ENCODE measurements at places on chromosomes 5 and 9.

- DNase-seq: no peak
Measured at GRCh38 chr9:129930743-129931142, 95.5 kb downstream of the USP20 start.

- no peak for DNase-seq
Measured at GRCh38 chr9:22210936-22211335, 201.8 kb upstream of the CDKN2B start.

- no peak for DNase-seq
Measured at GRCh38 chr5:61640179-61641021, 308.3 kb downstream of the ZSWIM6 start.

- DNase-seq: no peak
Measured at GRCh38 chr5:36939969-36940858, 63.6 kb downstream of the NIPBL start.

DNA sequence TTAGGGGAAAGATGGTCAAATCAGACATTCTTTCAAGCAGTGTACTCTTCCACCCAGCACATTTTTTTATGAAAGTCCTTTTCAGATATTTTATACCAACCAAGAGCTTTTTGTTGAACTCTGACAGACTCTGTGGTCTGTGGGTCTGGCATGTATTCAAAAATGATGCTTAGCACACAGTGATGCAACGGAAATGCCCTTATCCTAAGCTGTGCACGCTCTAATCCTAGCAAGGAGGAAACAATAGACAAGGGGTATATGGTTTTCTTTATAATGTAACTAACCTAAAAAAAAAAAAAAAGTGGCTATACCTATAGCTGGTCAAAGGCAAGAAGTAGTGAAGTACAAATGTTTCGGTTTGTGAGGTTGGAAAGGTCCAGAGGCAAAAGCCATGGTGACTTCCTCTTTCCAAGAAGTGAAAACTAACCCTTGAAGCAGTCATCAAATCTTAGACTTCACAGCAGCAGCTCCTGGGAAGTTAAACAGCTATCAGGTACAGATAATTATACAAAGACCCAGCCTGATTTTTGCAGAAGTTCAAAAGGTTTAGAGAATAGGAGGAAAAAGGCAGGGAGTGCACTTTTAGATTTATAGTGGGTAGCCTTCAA, 82.5 kb downstream of the SEMA6A start:
- no peak for DNase-seq

DNA sequence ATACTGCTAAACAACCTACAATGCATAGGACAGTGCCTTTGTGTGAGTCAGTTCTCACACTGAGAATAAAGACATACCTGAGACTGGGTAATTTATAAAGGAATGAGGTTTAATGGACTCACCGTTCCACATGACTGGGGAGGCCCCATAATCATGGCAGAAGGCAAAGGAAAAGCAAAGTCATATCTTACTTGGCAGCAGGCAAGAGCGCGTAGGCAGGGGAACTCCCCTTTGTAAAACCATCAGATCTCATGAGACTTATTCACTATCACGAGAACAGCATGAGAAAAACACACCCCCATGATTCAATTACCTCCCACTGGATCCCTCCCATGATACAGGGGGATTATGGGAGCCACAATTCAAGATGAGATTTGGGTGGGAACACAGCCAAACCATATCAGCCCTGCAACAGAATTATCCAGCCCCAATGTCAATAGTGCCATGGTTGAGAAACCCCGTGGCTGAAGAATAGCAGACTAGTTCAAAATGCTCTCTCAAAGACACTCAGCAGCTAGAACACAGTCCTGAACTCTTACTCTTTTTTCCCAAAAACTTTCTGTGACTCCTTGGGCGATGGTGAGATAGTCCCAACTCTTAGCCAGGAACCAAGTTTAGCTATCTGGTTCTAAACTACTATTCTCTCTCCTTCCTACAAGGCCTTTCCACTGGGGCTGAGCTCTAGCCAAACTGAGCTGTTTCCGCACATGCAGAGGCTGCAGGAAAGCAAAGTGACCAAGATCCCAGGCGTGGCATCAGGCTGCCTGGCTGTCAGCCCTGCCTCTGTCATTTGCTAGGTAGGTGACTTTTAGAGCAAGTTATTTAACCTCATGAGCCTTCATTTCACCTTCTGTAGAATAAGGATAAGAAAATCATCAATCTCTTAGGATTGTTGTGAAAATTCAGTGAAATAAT, 21.7 kb downstream of the FAT2 start:
- no peak for DNase-seq

All from right renal cortex interstitium (tissue), 3 donors.